ENCODE measurements at places on chromosomes 1 and 21.

DNA sequence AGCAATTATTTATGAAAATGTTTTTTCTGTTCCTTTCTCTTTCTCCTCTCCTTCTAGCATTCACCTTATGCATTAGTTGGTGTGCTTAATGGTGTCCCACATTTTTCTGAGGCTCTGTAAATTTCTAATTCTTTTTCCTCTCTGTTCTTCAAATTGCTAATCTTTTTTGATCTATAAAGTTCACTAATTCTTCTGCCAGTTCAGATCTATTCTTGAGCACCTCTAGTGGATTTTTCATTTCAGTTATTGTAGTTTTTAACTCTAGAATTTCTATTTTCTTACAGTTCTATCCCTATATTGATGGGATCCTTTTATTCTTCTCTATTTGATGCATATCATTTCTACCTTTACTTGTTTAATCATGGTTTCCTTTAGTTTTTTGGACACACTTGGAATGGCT is 22.4 kb downstream of the CFAP57 start:
- DNase-seq = no peak

GRCh38 chr1:64750875-64751274 is 6.0 kb downstream of the RAVER2 start:
- DNase-seq = no peak

GRCh38 chr1:226816576-226816975 is 53.8 kb upstream of the PSEN2 start:
- DNase-seq = no peak

- no peak for DNase-seq
These were observed 34.8 kb upstream of the ADARB1 start for GRCh38 chr21:45039317-45040156.

- DNase-seq = no peak
These were observed 65.5 kb upstream of the BACH1 start for GRCh38 chr21:29233256-29233546.

All from H1 (cell line).